MCF 10A (cell line): ENCODE measurements at places on chromosomes 4 and X. TPM values are rescaled to one million over a fixed set of nuclear protein-coding genes. Genes with fewer than 3 reads are reported as not detected.

DNA sequence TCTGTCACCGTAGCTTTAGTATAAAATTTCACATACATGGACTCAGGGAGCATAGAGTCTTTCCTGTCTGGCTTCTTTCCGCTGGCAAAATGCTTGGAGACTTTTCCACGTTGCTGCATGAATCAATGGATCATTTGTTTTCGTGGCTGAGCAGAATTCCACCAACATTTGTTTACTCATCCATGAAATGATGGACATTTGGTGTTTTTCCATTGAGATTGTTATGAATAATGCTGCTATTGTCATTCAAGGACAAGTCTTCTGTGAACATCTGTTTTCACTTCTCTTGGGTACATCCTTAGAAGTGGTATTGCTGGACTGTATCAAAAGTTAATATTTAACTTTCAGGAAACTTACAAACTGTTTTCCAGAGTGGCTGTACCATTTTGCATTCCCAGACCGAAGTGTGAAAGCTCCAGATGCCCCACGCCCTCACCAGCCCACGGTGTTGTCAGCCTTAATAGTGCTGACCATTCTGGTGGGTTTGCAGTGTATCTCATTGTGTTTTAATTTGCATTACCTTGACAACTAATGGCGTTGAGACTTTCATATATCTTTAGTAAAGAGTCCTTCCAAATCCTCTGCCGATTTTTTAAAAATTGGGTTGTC is 5.8 kb upstream of the TMEM271 start:
- no peak for DNase-seq

DNA sequence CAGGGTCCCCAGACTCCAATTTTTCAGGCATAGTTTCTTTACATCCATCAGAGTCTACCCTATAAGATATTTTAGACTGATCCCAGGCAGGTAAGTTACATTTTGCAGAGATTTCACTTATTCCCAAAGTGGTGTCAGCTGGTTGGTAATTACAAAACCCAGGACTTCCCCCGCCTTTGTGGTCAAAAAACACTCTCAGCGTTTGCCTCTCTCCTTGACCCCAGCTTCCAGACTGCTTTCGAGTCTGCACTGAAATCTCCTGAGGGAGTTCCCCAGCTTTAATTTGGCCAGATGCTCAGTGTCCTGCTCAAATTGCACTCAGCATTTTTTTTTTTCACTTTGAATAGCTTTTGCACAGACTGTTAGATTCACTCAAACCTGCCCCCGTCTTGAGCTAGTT is 11.2 kb upstream of the AMOT start:
- peak; percentile 67 for DNase-seq

GRCh38 chr4:41874398-41874797 is 60.8 kb upstream of the TMEM33 start:
- DNase-seq: no peak

GRCh38 chrX:130034178-130034577 is 51.7 kb downstream of the BCORL1 start:
- DNase-seq: no peak

DNA sequence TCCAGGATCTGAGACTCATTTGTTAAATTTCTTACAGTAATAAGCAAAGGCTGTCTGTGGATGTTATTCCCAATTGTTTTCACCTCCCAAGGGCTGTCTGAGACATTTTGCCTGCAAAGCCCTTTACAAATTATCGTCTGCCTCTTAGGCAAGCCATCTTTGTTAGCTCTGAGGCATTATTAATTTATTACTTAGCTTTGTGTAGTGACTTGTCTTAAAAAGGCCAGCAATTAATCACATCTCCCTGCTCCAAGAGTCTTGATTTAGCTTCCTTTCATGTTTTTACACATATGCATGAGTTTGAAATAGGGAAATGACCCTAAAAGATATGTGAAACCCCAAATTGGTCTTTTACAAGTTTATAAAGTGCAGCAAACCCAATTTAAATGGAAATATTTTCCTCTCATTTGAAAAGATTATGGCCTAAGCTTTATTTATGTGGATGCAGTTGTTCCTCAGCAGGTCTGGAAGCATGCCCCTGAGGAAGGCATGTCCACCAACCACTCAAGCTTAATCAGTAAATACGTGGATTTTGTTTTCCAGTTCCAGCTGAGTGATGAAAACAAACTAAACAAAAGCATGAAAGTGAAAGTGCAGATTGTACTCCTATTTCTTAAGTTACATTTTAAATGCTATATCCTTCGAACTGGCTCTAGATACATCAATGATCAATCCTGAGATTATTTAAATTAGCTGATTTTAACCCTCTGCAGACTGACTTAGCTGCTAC is 173.6 kb upstream of the LNX1 start:
- no peak for DNase-seq

DNA sequence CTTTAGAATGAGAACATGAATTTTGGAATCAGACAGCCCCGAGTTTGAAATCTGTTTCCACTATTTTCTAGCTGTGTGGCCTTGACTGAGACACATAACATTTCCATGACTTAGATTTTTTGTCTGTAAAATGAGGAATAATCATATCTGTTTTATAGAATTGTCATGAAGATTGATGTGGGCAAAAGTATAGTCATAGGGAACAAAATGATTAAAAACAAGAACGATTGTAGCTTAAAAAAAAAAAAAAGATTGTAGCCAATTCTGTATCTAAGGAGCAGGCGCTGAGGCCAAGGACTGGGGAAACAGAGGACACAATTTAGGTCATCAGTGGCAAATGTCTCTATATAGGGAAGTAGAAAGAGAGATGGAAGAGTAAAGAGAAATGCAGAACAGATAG is 201.6 kb upstream of the C1QTNF7 start:
- no peak for DNase-seq

GRCh38 chr4:8090312-8090711 is 68.3 kb downstream of the ABLIM2 start:
- peak; percentile 79 for DNase-seq

DNA sequence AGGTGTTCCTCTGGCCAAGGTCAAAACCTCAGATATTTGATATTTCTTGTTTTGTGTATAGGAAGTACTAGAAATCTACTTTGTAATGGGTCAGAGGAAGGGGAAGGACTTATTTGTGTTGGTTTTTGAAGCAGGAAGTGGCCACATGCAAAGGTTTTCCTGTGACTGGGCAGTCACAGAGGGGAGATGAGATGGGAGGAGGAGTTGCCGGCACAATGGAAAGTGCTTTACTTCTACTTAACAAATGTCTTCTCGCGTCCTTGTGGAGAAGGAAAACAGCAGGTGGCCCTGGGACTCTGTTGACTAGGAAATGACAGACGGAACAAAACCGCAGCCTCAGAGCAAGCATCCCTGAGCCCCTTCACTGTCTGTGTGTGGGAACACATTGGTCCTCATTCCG is 46.6 kb downstream of the SHROOM2 start:
- DNase-seq: no peak

The SLC2A9 gene
- 22.5 and 33.3 TPM in 2 replicates for total RNA-seq

The C4orf50 gene
- total RNA-seq: not detected in 2 replicates

The CYLC1 gene
- not detected in 2 replicates for total RNA-seq
